ENCODE measurements at places on chromosomes 2 and 18.

DNA sequence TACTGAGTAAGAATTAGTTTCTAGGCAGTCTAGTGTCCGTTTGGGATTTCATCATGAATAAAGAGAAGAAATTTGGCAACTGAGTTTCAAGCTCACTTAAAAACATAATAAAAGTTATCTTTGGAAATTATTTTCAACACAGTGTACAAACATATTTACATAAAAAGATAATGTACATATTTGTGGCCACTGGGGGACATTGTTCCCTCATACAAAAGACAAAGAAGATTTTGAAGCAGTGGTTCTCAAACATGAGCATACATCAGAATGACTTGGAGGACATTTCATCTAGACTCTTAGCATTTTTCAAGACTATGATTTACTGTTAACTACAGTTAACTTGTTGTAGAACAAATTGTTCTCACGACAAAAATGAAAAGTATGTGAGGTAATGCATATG, 15.7 kb upstream of the TTC21B start:
- no peak for DNase-seq

GRCh38 chr2:230784795-230785194, 72.2 kb downstream of the CAB39 start:
- no peak for DNase-seq

- no peak for DNase-seq
These were observed 705.1 kb upstream of the GCFC2 start for GRCh38 chr2:76415821-76416220.

DNA sequence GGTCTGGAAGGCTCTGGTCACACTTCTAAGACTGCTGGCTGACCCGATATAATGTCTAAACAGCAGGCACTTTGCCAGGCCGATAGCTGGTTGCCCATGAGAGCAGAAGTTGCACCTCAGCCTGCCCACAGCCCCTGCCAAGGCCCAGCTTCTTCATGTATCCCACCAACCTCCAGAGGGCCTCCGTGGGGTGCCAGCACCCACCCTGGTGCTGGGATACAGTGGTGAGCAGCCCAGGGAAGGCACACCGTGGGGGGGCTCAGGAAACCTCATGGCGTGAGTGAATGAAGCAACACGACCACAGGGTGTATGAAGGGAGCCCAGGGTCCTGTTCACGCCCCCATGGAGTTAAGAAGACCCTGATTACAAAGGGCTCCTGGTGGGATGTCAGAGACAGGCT, 16.2 kb upstream of the GLI2 start:
- no peak for DNase-seq

- no peak for DNase-seq
These were observed 45.6 kb downstream of the RAMP1 start for GRCh38 chr2:237904831-237905599.

DNA sequence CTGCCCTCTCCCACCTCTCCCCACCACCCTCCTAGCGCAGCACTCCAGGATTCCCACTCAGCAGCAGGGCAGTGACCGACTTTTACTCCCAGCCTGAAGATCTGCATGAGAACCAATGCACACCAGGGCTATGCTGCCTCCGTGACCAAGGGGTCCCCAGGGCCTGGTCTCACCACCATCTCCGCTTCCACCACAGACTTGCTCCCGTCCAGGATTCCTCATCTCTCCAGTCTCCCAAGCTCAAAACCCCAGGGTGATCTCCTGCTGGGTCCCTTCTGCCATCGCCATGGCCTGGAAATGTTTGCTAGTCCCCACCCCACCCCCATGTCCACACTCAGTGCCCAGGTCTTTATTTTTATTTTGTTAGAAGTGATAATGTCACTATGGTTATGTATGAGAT, 2.1 kb upstream of the CIDEA start:
- no peak for DNase-seq

- DNase-seq = no peak
These were observed 24.5 kb upstream of the KCNE4 start for GRCh38 chr2:223027442-223027841.

DNA sequence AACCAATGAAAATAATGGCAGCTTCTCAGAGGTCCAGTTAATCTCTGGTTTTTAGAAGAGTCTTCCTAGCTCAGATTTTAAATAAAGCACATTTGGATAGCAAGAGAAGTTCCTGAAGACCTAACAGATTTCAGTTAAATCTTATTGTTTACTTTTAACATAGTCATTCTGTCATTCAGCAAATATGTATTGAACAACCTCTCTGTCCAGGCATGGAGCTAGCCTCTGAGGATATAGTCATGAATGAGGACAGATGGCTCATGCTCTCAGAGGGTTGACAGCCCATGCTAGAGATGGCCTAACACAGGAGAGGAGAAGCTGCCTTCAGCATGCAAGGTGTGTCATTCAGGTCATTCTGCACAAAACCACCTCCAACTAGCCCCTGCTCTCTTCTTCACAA, 6.2 kb downstream of the CCBE1 start:
- DNase-seq = no peak

GRCh38 chr2:207511851-207512250, 17.9 kb upstream of the CREB1 start:
- no peak for DNase-seq

DNA sequence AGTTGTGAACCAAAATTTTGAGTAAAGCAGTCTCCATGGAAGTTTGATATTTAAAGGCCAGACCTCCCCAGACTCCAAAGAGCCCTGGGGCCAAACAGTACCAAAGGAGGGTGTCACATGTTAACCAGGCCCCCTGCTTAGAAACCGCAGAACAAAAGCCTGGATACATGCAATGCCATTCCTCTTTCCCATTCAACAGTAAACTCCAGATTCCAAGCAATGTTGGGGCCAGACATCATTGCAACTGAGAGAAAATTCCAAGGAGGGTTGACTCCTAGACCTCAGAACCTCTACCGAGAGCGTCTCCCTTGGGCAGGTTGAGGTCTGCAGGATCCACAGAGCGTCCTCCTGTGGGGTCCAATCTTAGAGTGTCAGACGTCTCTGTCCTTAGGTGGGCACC, 404.4 kb upstream of the SYT4 start:
- DNase-seq = no peak

- no peak for DNase-seq
These were observed 49.7 kb upstream of the AP1S3 start for GRCh38 chr2:223887127-223887526.

DNA sequence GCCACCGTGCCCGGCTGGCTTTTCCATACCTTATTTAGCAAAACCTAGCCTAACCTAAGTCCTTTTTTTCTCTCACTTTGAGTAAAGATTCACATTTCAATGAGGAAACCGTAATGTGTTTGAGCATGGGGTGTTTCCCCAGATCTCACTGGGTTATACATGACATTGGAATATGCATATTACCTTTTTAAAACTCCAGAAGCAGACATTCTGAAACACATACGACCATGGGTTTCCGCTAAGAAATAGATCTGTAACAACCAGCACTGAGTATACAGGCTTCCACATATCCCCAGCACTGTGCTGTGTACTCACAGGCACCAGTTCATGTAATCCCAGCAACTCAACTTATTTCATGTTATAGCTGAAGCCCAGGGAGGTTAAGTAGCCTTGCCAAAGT, 41.0 kb upstream of the FOSL2 start:
- DNase-seq = no peak

DNA sequence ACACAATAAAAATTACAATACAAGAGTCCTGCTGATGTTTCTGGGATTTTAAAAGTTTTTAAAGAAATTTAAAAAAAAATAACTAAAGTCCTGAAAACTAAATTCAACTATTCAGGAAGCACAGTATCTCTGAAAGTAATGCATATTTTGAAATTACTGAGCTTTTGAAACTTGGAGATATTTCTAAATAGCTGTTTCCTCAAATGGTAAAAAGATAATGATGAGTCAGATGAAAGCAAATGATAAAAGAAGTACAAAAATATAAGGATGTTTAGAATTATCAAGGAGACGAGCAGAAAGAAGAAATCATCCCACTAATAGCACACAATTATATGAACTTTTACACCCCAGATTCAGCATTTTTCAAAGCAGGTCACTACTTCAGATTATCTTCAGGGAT, 90.2 kb upstream of the SLC25A52 start:
- DNase-seq = no peak

- no peak for DNase-seq
These were observed 46.1 kb upstream of the TWIST2 start for GRCh38 chr2:238801791-238802190.

DNA sequence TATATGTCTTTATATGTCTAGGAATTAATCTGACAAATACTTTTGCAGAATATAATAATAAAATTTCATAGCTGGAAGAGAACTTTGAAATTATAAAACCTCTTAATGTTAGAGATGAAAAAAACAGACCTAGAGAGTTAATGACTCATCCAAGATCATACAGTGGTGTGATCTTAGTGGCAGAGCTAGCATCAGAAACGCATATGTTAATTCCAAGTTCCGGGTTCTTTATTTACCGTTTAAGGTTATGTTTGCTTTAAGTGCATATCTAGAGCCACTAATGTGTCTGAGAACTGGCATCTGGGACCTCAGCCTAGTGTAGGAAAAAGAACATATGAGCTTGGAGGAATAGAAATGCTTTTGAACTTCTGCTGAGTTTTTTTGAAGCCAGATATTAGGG, 24.3 kb downstream of the CERS6 start:
- no peak for DNase-seq

Data from ecto neural progenitor cell (in vitro differentiated cells).